ENCODE measurements at places on chromosomes 13 and 19. TPM values are rescaled to one million over a fixed set of nuclear protein-coding genes. Genes with fewer than 3 reads are reported as not detected.

TLE2 gene
- 23.9 TPM for total RNA-seq

KIRREL2 gene
- not detected for total RNA-seq

KIR3DL1 gene
- total RNA-seq = not detected

ATP8A2 gene
- total RNA-seq = 0.22 TPM

ZNF492 gene
- total RNA-seq = 1.2 TPM

OLFM4 gene
- not detected for total RNA-seq

GSK3A gene
- total RNA-seq = 13.6 TPM

FCAR gene
- total RNA-seq = 1.4 TPM

NCR1 gene
- not detected for total RNA-seq

ASF1B gene
- 0.77 TPM for total RNA-seq

ZNF625 gene
- total RNA-seq = 0.56 TPM

ZNF844 gene
- total RNA-seq = 23.7 TPM

NLRP11 gene
- not detected for total RNA-seq

KIR2DL4 gene
- not detected for total RNA-seq

CATSPERD gene
- total RNA-seq = not detected

GRCh38 chr13:59501004-59501403 is 662.7 kb downstream of the DIAPH3 start:
- H3K4me3 ChIP-seq = no peak overlapping the region
- DNase-seq = no peak
- no peaks in the 10 kb centered on the region for H3K36me3 ChIP-seq
- no peaks in the 10 kb centered on the region for H3K27me3 ChIP-seq
- no peaks in the 10 kb centered on the region for H3K4me1 ChIP-seq
- no peak overlapping the region for H3K27ac ChIP-seq

DNA sequence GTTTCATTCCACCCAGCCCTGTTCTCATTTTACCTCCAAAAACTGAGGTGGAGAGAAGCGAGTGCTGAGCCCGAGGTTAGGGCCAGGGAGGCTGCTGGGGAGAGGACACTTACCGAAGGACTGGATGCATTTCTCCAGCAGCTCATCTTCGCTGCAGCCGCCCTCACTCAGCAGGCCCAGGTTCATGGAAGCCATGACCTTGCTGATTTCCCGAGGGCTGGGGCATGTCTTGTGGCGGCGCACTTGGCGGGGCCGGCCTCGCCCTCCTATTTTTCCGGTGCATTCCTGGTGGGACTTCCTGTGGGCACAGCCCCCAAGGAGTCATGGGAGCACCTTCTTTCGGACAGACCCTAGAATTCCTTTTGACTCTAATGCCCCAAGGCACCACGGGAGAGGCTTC is 4.2 kb downstream of the RASGRP4 start:
- no peaks in the 10 kb centered on the region for H3K36me3 ChIP-seq
- no peak overlapping the region for H3K27ac ChIP-seq
- peaks cover 33% of the 10 kb centered on the region for H3K4me1 ChIP-seq
- no peak for DNase-seq

DNA sequence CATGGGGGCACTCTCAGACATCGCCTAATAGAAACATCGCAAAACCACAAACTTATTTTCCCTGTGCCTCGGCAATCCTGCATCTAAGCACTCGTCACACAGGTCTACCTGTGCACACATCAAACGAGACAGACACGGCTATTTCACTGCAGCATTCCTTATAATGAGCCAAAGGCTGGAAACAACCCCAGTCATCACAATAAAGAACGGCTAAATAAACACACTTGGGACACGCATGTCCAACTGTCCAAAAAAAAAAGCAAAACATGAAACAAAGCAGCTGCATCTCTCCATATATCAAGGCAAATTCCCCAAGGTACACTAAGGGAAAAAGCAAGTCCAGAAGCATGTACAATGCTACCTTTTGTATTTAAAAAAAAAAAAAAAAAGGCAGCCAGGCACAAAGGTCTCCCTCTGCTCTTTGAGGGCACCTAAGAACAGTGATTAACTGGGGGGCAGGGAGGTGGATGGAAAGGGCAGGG is 27.2 kb upstream of the CCNP start:
- H3K36me3 ChIP-seq = peaks cover 66% of the 10 kb centered on the region
- H3K4me3 ChIP-seq = no peak overlapping the region

- DNase-seq = no peak
- H3K27ac ChIP-seq = no peak overlapping the region
- no peaks in the 10 kb centered on the region for H3K36me3 ChIP-seq
- H3K4me1 ChIP-seq = no peaks in the 10 kb centered on the region
- H3K4me3 ChIP-seq = no peak overlapping the region
Measured at GRCh38 chr19:54255105-54255775, 1.8 kb downstream of the LILRB5 start.

GRCh38 chr13:43301346-43301969 is 278.1 kb downstream of the DNAJC15 start:
- H3K27ac ChIP-seq = no peak overlapping the region
- no peak for DNase-seq
- no peaks in the 10 kb centered on the region for H3K27me3 ChIP-seq

DNA sequence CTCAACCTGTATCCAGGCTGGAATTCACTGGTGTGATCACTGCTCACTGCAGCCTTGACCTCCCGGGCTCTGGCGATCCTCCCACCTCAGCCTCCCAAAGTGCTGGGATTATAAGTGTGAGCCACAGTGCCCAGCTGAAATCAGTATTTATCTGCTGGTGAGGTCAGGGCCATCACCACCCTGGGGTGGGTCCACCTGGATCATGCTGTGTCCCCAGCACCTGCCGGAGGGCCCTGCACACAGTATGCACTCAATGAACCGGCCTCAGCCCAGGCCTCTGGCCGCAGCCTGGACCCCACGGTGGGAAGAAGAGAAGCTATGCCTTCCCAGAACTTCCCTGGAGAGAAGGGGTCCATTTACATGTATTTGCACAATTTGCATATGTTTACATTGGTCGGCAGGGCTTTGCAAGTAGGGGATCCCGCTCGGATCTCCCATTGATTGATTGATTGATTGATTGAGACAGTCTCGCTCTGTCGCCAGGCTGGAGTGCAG is 2.6 kb upstream of the SLC5A5 start:
- H3K36me3 ChIP-seq = peaks cover 13% of the 10 kb centered on the region
- peaks cover 33% of the 10 kb centered on the region for H3K4me1 ChIP-seq
- no peak overlapping the region for H3K27ac ChIP-seq

DNA sequence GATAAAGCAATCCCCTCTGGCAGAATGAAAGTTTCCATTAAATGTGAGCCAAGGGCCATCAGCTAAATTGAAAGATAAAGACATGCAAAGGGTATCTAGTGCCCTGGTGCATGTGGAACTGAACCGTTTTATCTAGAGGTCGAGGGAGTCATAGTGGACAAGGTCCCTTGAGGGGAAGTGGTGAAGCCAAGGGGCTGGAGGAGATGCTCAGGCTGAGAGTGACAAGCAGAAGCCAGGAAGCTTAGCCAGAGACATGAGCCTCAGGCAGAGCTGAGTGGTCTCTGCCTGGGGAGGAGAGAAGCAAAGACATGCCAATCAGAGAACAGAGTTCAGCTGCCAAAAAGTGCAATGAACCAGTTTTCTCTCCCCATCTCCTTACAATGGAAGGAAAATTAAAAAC is 68.1 kb upstream of the SLC10A2 start:
- H3K4me1 ChIP-seq = no peaks in the 10 kb centered on the region
- H3K27me3 ChIP-seq = no peaks in the 10 kb centered on the region
- H3K27ac ChIP-seq = no peak overlapping the region
- DNase-seq = no peak
- H3K36me3 ChIP-seq = no peaks in the 10 kb centered on the region
- no peak overlapping the region for H3K4me3 ChIP-seq

GRCh38 chr19:40642757-40643305 is 41.7 kb downstream of the LTBP4 start:
- H3K4me1 ChIP-seq = peaks cover 11% of the 10 kb centered on the region
- DNase-seq = no peak
- H3K27me3 ChIP-seq = peaks cover 3% of the 10 kb centered on the region
- H3K27ac ChIP-seq = no peak overlapping the region
- no peaks in the 10 kb centered on the region for H3K36me3 ChIP-seq

DNA sequence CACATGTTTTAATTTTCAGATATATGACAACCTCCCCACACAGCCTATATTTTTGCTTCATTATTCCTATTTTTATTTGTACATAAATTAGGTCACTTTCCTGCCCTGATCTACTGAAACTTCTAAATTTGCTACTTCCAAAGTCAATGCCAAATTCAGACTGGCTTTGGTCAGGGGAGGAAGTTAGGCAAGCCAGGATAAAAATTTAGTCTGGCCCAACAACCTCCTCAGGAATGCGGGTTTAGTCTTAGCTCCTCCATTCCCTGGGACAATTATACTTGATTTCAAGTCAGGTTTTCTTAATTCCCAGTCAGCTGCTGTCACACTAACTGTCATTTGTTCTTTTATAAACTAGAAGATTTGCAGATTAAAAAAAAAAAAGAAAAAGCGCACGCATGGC is 84.3 kb downstream of the TM9SF2 start:
- H3K4me3 ChIP-seq = no peak overlapping the region
- no peaks in the 10 kb centered on the region for H3K27me3 ChIP-seq
- no peaks in the 10 kb centered on the region for H3K36me3 ChIP-seq

DNA sequence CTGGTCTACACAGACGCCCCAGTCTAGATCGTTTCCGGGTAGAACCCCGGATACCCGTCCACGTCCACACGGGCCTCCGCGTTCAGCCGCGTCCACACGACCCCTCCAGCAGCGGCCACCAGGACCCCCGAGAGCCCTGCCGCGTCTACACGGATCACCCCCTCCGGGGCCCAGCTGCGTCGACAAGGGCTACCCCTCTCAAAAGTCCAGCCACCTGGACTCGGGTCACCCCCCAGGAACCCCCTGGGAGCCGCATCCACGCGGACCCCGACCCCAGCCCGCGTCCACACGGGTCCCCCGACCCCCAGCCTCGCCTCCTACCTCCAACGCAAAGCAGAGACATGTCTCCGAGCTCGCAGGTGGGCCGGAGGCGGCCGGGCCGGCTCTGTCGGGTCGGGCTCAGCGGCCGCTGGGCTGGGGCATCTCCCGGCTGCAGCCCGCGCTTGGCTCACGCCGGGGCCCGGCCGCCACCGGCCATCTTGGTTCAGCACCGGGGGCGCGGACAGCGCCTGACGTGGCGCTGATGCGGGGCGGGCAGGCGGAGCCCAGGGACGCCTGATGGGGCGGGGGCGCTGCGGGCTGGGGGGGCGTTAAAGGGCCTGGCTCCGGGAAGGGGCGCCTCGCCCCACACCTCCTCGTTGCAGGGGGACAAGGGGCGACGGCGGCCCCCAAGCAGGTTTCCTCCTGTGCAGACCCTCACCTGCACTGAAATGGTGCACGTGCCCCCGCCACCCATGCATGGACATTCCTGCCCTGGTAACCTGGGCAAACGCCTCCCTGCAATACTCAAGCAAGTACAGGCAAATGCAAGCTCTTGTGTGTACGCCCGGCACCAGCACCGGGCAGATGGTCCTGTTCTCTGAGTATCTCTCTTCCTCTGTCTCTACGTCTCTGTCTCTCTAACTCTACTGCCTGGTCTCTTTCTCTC is at the start of gene UNC13A:
Gene UNC13A (minus strand): TSS at position 498 of the 928 bp plus-strand sequence. CDS start 155 bp downstream, at position 343.
- H3K4me1 ChIP-seq = peaks cover 27% of the 10 kb centered on the region
- no peak within 1 kb of the TSS for H3K27ac ChIP-seq
- H3K36me3 ChIP-seq = no peaks in the 10 kb centered on the region
- peaks cover 47% of the 10 kb centered on the region for H3K27me3 ChIP-seq
- DNase-seq = peak; percentile 30

- no peak for DNase-seq
- peaks cover 6% of the 10 kb centered on the region for H3K4me1 ChIP-seq
- no peaks in the 10 kb centered on the region for H3K36me3 ChIP-seq
- peak within 1 kb of the TSS; percentile 39 for H3K4me3 ChIP-seq
- no peak within 1 kb of the TSS for H3K27ac ChIP-seq
Measured at GRCh38 chr19:44356383-44357111, at the start of gene ZNF112. Gene ZNF112, minus strand, starts transcription at chr19:44356680. Its CDS starts 16,141 bp downstream, at chr19:44340539.

GRCh38 chr13:80097561-80097960 is 243.4 kb downstream of the SPRY2 start:
- H3K27me3 ChIP-seq = no peaks in the 10 kb centered on the region
- no peak overlapping the region for H3K27ac ChIP-seq
- no peaks in the 10 kb centered on the region for H3K4me1 ChIP-seq
- H3K4me3 ChIP-seq = no peak overlapping the region

- no peaks in the 10 kb centered on the region for H3K27me3 ChIP-seq
- no peaks in the 10 kb centered on the region for H3K36me3 ChIP-seq
- H3K4me1 ChIP-seq = no peaks in the 10 kb centered on the region
- H3K4me3 ChIP-seq = no peak overlapping the region
- no peak for DNase-seq
Measured at GRCh38 chr19:40387155-40387554, 2.8 kb downstream of the HIPK4 start.

- H3K36me3 ChIP-seq = peaks cover 75% of the 10 kb centered on the region
- peak; percentile 72 for DNase-seq
- H3K4me3 ChIP-seq = no peak overlapping the region
- no peaks in the 10 kb centered on the region for H3K27me3 ChIP-seq
Measured at GRCh38 chr19:1089891-1090290, 5.3 kb downstream of the POLR2E start.

DNA sequence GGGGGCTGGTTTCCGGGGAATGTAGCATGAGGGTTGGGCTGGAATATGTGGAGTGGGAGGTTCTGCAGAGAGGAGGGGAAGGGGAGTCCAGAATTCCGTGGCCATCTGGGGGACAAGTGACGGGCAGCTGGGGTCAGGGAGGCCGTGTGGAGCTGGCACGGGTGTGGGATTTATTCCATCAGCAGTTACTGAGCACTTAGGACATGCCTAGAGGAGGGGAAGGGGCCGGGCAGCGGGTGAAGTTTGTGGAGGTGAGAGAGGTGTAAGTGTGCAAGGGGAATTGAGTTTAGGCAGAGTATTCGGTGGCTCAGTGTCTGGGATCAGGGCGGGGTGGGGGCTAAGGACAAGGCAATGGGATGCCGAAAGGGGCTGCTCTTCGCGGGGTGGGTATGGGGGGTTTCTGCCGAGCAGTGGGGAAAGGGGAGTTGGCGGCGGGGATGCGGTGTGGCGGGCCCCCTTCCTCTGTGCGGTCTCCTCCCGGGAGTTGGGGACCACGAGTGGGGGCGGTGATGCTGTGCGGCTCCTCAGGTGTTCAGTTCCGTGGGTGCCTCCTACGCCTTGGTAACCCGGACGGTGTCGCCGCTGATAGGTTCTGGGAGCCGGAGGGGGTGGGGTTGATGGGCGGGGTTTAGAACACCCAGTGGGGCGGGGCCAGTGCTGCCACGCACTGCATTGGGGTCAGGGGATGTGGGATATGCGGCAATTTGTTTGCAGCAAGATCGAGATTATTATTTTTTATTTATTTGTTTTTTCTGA is 5.4 kb downstream of the CCDC61 start:
- H3K27ac ChIP-seq = no peak overlapping the region
- peak; percentile 78 for DNase-seq
- peaks cover 31% of the 10 kb centered on the region for H3K4me1 ChIP-seq

All from CD4-positive, alpha-beta T cell (primary cell).